ENCODE measurements at places on chromosomes 2 and 18. TPM values are rescaled to one million over a fixed set of nuclear protein-coding genes. Genes with fewer than 3 reads are reported as not detected.

GRCh38 chr2:153476816-153477635, 1.5 kb downstream of the RPRM start:
- DNase-seq = no peak

RNF152 gene
- total RNA-seq = 31.9 TPM

DNA sequence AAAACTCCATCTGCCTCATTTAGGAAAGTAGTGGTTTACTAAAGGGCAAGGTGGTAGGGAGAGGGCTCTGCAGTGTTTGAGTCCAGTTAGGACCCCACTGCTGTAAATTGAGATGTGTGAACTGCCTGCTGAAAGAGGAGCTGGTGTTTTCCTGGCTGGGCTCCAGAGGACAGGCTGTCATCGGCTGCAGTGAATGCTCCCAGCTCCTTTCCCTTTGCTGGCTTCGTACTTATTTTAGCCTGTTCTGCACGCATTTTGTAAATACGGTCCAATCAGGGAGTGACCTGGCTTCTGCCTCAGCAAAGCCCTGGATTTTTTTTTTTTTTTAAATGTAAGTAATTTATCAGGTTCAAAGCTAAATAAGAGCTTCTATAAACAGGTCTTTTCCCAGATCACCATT, 37.5 kb downstream of the SLC4A3 start:
- no peak for DNase-seq

GRCh38 chr18:28005164-28005563, 171.8 kb downstream of the CDH2 start:
- no peak for DNase-seq

DNA sequence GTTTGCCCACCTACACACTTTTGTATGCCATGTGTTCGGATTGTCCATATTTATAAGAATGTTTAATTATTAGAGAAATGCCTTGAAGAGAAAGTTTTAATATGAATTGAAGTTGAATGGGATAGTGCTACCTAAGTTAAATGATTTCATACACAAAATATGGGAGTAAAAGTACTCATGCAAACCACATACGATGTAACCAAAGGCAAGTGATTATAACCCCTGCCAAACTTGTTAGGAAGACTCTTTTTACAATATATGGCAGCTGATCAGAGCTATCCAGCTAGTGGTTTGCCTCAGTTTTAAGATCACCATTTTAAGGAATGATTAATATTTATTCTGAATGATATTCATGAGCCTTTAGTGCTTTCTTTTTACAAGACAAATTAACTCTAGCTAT, 106.7 kb downstream of the MYO1B start:
- no peak for DNase-seq

SP5 gene
- total RNA-seq = not detected

L3MBTL4 gene
- 1.0 TPM for total RNA-seq

DNA sequence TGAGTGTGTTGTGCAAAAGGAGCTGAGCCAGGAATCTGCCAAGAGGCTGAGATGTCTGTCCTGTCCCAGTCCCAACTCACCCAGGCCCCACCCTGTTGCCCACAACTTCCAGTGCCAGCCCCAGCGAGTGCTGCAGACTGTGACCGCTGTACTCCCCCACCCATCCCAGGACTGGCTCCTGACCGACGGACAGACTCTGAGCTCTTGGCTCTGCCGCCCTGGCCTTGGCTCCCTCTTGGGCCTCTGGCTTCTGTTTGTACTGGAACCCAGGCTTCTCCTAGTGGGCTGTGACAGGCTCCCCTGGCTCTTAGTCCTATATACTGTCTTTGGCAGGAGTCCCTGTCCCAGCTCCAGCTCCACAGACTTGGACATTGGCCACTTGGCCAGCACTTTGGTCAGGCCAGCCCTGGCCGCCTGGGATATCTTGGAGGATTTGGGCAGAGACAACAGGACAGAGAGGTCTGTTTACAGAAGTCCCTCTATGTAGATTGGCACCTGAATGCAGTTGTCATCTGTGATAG, 41.1 kb downstream of the ACOXL start:
- no peak for DNase-seq

DNA sequence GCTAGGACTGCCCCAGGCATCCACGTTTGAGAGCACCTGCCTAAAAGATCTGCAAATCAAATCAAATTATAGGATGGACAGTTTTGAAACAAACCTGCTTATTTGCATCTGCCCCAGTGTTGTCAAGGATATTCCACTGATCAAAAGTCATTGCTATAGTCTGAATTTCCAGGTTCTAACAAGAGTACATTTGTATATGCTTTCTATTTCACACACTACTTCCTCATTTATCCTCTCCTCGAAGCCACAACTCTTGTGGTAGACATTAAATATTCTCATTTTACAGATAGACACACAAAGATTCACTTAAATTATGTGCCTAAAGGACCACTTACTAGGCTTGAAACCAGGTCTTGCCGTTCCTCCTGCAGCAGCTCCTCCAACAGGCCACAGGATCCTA, 11.9 kb upstream of the TET3 start:
- DNase-seq = no peak

- no peak for DNase-seq
Measured at GRCh38 chr18:53874103-53874502, 350.4 kb downstream of the MBD2 start.

GRCh38 chr18:21714474-21714873, 9.9 kb upstream of the ABHD3 start:
- no peak for DNase-seq

MYO3B gene
- under 0.01 TPM for total RNA-seq
